ENCODE measurements at places on chromosomes 2 and 18. TPM values are rescaled to one million over a fixed set of nuclear protein-coding genes. Genes with fewer than 3 reads are reported as not detected.

CACNB4 gene
- 0.11 TPM for total RNA-seq

ACTG2 gene
- not detected for total RNA-seq

GCG gene
- not detected for total RNA-seq

TGFA gene
- total RNA-seq: 17.3 TPM

DNA sequence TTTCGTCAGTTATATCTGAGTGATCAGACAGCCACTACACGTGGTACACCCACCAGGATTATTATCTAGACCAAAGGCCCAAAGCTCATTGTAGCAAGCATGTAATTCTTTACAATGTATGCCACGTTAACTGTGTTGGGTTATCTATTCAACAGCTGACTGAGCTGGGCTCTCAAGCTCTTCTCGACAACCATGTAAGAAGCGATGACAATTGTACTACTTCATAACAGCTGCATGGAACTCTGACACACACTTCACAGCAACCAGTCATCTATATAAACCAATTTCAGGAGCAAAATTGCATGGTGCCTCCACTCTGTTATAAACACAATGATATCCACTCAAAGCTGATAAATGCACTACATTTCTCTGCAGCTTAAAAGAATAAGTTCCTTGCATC is 701.8 kb downstream of the NR4A2 start:
- H3K27ac ChIP-seq: no peak overlapping the region
- H3K36me3 ChIP-seq: no peaks in the 10 kb centered on the region
- H3K4me1 ChIP-seq: no peaks in the 10 kb centered on the region
- no peak for DNase-seq
- H3K4me3 ChIP-seq: no peak overlapping the region

DNA sequence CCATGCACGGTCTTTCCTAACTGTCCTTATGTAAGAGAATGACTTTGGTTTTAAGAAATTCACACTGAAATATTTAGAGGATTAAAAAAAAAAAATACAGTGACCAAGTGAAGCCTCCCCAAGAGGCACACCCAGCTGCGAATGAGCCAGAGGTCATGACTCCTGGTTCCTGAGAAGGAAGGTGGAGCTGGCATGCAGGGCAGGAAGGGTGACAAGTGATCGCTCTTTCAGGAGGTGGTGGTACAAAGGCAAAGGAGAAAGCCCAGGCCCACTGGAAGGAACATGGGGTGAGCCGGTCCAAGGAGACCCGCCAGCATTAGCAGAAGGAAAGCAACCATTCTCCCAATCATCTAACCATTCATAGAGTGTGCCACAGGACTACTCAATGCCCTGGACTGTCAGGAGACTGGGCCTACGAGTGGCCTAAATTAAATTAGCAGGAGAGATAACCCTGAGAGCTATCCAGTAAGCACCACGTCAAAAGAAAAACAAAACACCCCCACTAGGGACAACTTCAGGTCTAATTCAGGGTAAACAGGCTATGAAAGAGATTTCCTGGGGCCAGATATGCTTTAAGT is 7.8 kb downstream of the INO80C start:
- no peaks in the 10 kb centered on the region for H3K4me1 ChIP-seq
- H3K27ac ChIP-seq: no peak overlapping the region
- H3K27me3 ChIP-seq: no peaks in the 10 kb centered on the region

DNA sequence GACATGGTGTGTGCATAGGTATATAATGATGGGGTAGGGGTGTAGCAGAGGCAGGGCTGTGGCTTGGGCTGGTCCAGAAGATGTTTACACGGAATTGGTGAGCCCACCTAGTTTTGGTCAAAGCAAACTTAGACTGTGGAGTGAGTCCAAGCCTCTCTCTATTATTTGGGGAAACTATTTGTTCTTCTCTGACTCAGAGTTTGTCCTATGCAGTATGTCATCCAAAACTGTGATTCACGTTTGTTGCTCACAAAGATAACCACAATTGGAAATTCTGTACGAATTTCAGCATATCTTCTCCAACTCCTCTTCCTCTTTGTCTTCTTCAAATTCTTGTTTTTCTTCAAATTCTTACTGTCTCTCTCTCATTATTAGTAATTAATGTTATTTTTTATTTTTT is 292.9 kb downstream of the XIRP2 start:
- H3K4me3 ChIP-seq: no peak overlapping the region
- H3K36me3 ChIP-seq: no peaks in the 10 kb centered on the region
- peak; percentile 87 for DNase-seq
- H3K27me3 ChIP-seq: no peaks in the 10 kb centered on the region
- H3K4me1 ChIP-seq: peaks cover 43% of the 10 kb centered on the region
- peak overlapping the region; percentile 13 for H3K27ac ChIP-seq

DNA sequence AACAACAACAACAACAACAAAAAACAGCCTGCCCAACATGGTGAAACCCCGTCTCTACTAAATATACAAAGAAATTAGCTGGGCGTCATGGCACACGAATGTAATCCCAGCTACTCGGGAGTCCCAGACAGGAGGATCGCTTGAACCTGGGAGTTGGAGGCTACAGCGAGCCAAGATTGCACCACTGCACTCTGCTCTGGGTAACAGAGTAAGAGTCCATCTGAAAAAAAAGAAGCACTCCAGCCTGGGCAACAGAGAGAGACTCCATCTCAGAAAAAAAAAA is 344.1 kb upstream of the PLGLB2 start:
- H3K4me3 ChIP-seq: no peak overlapping the region
- DNase-seq: no peak
- no peak overlapping the region for H3K27ac ChIP-seq
- no peaks in the 10 kb centered on the region for H3K36me3 ChIP-seq
- no peaks in the 10 kb centered on the region for H3K27me3 ChIP-seq

- peaks cover 14% of the 10 kb centered on the region for H3K27me3 ChIP-seq
- H3K4me3 ChIP-seq: no peak overlapping the region
- H3K36me3 ChIP-seq: no peaks in the 10 kb centered on the region
- H3K4me1 ChIP-seq: peaks cover 13% of the 10 kb centered on the region
Measured at GRCh38 chr2:65666156-65666725, 233.8 kb upstream of the SPRED2 start.

GRCh38 chr2:217445723-217446122 is 557.1 kb downstream of the TNS1 start:
- H3K4me3 ChIP-seq: no peak overlapping the region
- H3K4me1 ChIP-seq: no peaks in the 10 kb centered on the region
- no peak overlapping the region for H3K27ac ChIP-seq
- no peak for DNase-seq
- no peaks in the 10 kb centered on the region for H3K27me3 ChIP-seq

DNA sequence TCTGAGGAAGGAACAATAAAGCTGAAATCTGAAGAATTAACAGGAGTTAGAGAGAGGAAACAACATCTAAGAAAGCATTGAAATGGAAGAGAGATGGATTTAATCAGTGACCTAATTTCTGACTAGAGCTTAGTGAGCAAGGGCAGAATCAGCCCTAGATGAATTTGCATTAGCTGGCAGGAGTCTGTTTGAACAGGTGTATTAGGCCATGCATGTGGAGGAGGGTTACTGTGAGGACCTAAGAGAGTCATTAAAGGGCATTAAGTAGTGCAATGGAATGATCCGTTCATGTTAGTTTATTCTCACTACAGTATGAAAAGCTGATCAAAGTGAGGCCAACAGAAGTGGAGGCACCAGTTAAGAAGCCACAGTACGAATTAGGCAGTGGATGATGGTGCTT is 285.3 kb downstream of the GRB14 start:
- no peak overlapping the region for H3K4me3 ChIP-seq
- no peaks in the 10 kb centered on the region for H3K4me1 ChIP-seq
- H3K36me3 ChIP-seq: no peaks in the 10 kb centered on the region

DNA sequence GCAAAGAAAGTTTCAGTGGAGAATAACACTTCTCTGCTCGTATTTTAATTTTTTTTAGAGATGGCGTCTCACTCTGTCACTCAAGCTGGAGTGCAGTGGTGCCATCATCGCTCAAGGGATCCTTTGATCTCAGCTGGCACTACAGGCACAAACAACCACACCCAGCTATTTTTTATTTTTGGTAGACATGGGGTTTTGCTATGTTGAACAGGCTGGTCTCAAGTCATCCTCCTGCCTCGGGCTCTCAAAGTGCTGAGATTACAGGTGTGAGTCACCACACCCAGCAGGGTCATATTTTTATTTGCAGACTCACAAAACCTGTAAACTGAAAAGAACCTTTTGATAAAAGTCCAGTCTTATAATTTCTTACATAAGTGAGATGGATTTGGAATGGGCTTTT is 2.6 kb downstream of the TRAK2 start:
- H3K4me1 ChIP-seq: peaks cover 20% of the 10 kb centered on the region
- H3K27ac ChIP-seq: no peak overlapping the region
- H3K4me3 ChIP-seq: no peak overlapping the region
- DNase-seq: no peak

DNA sequence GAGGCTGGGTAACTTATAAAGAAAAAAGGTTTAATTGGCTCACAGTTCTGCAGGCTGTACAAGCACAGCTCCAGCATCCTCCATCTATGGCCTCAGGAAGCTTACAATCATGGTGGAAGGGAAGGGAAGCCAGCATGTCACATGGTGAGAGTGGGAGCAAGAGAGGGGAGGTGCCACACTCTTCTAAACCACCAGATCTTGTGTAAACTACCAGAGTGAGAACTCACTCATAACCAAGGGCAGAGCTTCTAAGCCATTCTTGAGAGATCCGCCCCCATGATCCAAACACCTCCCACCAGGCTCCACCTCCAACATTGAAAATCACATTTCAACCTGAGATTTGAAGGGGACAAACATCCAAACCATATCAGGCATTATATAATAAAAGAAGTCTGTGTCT is 121.6 kb upstream of the CDC42EP3 start:
- H3K27me3 ChIP-seq: no peaks in the 10 kb centered on the region
- H3K27ac ChIP-seq: no peak overlapping the region
- no peak for DNase-seq
- H3K4me3 ChIP-seq: no peak overlapping the region

DNA sequence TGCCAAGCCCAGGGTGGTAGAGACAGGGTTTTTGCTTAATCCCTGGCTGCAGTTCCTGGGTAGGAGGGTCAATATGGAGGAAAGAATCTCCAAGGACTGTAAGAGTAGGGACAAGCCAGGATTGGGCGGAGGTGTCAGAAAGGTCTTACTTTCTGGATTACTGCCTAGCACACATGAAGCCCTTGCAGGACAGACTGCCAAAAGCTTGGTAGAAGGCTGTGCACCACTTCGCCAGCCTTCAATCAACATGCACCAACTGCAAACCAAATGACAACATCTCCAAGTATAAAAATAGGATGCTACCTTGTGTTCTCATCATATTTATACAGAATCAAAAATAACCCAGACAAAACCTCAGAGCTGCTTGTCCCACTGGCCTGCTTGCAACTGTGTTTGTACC is 3.7 kb downstream of the ZNF142 start:
- peaks cover 14% of the 10 kb centered on the region for H3K36me3 ChIP-seq
- DNase-seq: no peak
- H3K4me3 ChIP-seq: no peak overlapping the region
- peaks cover 4% of the 10 kb centered on the region for H3K4me1 ChIP-seq

DNA sequence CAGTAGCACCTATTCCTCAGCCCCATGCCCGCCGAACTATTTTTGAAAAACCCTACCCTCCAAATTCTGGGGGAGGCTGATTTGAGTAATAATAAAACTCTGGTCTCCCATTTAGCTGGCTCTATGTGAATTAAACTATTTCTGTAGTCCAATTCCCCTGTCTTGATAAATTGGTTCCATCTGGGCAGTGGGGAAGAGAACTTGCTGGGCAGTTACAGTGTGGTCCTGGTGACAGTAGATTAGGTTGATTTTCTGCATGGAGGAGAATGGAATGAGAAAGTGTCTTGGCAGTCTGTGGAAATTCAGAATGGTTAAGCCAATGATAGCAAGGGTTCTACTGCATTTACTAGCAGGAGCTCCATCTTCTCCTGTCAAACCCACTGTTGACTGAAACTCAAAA is 95.0 kb downstream of the SPP2 start:
- no peak overlapping the region for H3K27ac ChIP-seq
- no peak for DNase-seq
- peaks cover 6% of the 10 kb centered on the region for H3K4me1 ChIP-seq
- H3K27me3 ChIP-seq: no peaks in the 10 kb centered on the region
- no peaks in the 10 kb centered on the region for H3K36me3 ChIP-seq

GRCh38 chr2:112140205-112140802 is 2.1 kb downstream of the FBLN7 start:
- no peaks in the 10 kb centered on the region for H3K36me3 ChIP-seq
- DNase-seq: no peak
- peaks cover 15% of the 10 kb centered on the region for H3K4me1 ChIP-seq

DNA sequence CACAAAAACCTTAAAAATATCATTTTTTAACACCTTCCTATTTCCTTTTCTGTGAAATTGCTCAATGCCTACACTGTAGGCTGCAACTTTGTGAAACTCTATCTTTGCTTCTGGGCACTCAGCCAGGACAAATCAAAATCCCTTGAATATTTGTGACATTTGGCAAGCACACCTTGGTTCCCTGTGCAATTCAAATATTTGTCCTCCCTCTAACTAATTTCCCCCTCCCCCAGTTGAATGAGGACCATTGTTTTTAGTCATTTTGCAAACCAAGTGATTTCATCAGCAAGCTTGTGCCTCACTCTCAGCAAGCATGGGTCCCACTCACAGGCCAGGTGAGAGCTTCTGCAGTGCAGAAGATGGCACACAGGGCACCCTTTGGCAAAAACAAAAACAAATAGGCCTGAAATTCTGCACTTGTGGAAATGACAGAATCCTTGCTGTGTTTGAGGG is 541.5 kb downstream of the CNTNAP5 start:
- no peaks in the 10 kb centered on the region for H3K4me1 ChIP-seq
- H3K4me3 ChIP-seq: no peak overlapping the region
- H3K27ac ChIP-seq: no peak overlapping the region
- no peak for DNase-seq

DNA sequence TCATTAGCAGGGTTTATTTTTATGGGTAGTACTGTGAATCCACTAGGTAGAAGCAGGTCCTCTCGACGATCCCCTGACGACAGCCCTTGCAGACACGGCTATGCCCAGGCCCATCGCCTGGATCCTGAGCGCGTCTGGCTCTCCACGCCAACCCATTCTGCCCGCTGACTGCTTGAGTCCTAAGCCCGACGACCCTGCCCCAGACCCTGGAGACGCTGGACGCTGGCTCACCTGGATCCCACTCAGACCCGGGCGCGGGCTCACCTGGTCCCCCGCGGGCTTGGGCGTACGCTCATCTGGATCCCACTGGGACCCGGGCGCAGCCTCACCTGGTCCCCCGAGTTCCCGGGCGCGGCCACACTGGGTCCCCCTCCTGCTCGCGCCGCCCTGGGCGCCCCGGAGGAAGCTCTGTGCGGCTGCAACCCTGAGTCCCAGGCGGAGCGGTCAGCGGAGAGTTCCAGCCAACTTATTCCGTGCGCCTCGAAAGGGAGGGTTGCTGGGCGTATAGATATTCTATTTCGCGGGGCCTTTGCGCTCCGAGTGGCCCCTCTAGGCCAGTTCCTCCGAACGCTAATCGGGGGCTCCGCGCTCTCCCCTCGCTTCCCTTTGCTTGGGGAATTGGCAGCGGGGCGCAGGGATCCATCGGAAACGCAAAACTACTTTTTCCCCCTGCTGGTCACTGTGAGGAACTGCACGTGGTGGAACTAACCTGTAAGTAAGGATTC is 22.4 kb upstream of the RMP24 start:
- H3K27ac ChIP-seq: no peak overlapping the region
- H3K27me3 ChIP-seq: no peaks in the 10 kb centered on the region
- DNase-seq: peak; percentile 67
